ENCODE measurements at places on chromosomes 16 and 17.

- no peak for DNase-seq
Measured at GRCh38 chr17:7391307-7391706, 3.0 kb downstream of the PLSCR3 start.

GRCh38 chr16:72066747-72067146 is 3.7 kb downstream of the HPR start:
- DNase-seq, result no peak

DNA sequence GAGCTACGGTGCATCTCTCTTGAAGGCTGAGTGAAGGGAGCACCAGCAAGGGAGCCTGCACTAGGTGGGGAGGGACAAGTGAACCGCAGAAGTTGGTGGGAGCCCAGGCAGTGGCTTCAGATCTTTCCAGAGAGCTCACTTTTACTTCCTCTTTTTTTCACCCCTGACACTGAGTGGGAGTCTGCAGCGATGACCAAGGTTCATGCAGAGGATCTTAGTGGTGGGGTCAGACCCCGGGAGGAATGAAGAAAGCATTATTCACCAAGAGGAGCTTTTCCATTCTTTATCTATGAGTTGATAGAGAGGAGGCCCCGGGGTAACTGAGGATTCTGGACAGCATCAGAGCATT is 3.0 kb upstream of the CCL2 start:
- DNase-seq, result no peak

DNA sequence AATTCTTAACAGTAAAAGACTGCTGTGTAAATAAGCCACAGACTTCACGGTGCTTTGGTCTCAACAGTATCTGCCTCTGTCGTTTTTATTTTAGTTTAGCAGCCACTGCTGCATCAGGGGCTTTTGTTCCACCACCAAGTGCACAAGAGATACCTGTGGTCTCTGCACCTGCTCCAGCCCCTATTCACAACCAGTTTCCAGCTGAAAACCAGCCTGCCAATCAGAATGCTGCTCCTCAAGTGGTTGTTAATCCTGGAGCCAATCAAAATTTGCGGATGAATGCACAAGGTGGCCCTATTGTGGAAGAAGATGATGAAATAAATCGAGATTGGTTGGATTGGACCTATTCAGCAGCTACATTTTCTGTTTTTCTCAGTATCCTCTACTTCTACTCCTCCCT is 7.9 kb downstream of the HERPUD1 start:
- no peak for DNase-seq

GRCh38 chr16:55149622-55150021 is 174.4 kb upstream of the IRX6 start:
- DNase-seq, result no peak

- no peak for DNase-seq
Measured at GRCh38 chr16:52227851-52228250, 319.1 kb downstream of the TOX3 start.

- DNase-seq, result no peak
Measured at GRCh38 chr17:80413771-80414507, 1.0 kb upstream of the ENDOV start.

DNA sequence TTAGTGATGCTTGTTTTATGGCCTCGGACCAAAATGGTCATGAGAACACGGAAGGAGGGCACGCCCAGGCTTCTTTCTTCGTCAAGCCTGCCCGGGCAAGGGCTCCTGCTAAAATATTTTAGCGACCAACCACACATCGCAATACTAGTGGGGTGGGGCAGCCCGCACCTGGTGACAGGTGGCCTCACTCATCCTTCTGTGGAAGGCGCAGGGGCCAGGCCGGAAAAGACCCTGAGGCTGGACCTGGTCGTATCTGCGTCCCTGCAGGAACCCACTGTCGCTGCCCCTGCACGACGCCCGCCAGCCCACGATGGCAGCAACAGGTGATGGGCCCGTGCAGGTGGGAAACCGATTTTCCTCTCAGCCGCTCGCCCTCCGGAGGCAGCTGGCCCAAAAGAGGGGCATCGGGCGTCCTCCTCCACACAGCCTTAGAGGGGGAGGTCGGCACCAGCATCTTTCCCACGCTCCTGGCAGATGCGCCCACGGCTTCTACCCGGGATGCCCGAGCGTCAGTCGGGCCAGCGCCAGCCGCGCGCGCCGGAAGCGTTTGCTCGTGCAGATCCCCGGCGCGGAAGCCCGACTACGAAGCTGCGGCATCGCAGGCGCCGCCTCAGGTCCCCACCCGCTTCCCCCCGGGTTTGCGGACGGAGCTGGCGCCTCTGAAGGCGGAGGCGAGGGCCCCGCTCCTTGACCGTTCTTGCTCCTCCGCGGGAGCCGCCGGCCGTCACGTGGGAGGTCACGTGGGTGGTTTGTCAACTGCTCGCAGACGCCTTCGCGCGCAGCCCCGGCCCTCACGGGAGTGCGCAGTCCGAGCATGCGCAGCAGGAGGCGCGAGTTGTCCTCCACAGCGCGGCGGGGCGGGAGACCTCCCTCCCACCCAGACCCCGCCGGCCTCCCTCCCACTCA is 22.8 kb upstream of the FOXK2 start:
- DNase-seq, result peak; percentile 71

GRCh38 chr17:55303701-55304145 is 39.0 kb downstream of the HLF start:
- DNase-seq, result no peak

- DNase-seq, result no peak
Measured at GRCh38 chr16:12345349-12345748, 368.8 kb downstream of the SNX29 start.

DNA sequence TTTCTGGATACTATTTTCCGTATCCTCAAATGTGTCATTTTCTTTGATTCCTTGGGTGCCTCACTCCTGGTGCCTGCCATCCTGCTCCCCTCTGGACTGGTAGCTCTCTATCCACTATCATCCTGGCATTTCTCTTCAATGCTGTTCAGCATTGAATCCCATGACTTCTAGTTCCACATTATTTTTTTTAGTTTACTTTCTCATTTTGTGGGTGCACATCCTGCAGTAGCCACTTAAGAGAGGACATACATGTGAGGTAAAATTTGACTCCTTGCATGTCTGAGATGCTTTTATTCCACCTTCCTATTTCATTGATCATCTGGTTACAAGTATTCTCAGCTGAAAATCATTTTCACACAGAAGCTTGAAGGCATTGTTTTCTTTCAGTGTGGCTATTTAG is 19.1 kb downstream of the ALOX15 start:
- DNase-seq, result no peak

- no peak for DNase-seq
Measured at GRCh38 chr16:47493381-47494337, 32.5 kb downstream of the PHKB start.

DNA sequence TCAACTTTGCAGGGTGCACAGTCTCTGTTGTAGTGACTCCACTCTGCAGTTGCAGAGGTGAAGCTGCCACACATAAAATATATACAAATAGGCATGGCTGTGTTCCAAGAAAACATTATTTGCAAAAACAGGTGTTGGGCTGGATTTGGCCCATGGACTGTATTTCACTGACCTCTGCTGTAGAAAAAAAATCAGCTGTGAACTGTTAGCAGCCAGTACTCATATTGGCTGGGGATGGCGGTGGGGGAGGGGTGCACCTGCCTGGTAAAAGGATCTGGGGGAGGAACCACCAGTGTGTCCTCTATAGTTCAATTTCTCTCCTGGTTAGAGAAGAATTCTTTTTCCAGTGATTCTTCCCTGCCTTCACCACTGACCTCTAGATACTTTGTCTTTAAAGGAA is 50.0 kb downstream of the SHISA9 start:
- no peak for DNase-seq

DNA sequence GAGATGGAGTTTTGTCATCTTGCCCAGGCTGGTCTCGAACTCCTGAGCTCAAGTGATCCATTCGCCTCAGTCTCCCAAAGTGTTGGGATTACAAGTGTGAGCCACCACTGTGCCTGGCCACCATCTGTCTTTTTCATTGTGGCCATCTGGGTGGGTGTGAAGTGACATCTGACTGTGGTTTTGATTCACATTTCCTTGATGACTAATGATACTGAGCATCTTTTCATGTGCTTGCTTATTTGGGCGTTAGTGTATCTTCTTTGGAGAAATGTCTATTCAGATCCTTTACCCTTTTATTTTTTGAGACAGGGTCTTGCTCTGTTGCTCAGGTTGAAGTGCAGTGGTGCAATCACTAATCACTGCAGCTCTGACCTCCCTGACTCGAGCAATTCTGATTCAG is 53.9 kb upstream of the ERN1 start:
- no peak for DNase-seq

Data from fibroblast of skin of left biceps (primary cell).